ENCODE measurements at places on chromosomes 1 and 21.

- DNase-seq, result peak; percentile 55
Observed at GRCh38 chr1:67749844-67750690, 65.1 kb downstream of the GADD45A start.

GRCh38 chr21:44965251-44966022 lies 25.6 kb downstream of the SLX9 start:
- no peak for DNase-seq

DNA sequence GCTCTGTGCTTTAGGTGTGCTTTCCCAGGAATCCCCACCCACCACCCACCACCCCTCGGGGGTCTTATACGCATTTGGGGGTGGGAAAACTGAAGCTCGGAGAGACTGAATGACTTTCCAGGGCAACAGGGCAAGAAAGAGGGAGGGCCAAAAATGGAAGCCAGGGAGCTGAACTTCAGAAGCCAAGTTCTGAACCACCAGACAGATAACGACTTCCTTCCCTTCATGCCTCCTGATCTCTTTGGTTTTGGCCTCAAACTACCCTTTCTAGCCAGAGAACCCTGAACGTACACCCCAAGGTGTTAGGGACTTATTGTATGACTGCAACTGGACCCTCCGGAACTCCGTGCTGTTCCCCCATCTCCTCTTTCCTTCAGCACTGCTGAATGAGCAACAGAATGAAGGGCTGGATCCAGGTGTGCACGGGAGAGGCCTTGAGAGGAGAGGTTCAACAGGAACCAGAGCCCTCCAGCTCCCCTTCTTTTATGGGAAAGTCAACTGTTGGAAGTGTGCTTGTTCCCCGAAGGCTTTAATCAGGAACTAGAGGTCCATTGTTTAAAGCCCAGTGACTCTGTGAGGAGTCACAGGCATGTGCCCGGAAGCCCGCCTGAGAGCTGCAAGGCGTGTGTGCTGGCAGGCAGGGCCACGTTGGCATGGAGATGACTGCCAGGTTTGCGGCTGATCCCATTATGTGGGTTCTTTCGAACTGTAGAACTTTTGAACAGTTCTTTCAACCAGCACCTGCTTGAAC lies 3.1 kb downstream of the BACE2 start:
- DNase-seq, result no peak

GRCh38 chr1:238476841-238477240 lies 586.1 kb upstream of the ZP4 start:
- DNase-seq, result no peak

- DNase-seq, result no peak
Observed at GRCh38 chr1:215599418-215600074, 32.4 kb downstream of the KCTD3 start.

GRCh38 chr1:1299686-1300351 lies 7.9 kb downstream of the ACAP3 start:
- no peak for DNase-seq

GRCh38 chr1:119410961-119411360 lies 4.0 kb upstream of the HSD3B2 start:
- no peak for DNase-seq

DNA sequence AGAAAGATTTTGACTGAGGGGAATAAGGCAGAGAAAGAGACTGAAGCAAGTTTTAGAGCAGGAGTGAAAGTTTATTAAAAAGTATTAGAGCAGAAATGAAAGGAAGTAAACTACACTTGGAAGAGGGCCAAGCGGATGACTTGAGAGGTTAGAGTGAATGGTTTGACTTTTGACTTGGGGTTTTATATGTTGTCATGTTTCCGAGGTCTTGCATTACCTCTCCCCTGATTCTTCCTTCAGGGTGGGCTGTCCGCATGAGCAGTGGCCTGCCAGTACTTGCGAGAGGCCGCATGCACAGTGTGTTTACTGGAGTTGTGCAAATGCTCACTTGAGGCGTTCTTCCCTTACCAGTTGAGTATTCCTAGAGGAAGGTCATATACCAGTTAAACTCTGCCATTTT lies 13.0 kb upstream of the DENND2D start:
- DNase-seq, result no peak

DNA sequence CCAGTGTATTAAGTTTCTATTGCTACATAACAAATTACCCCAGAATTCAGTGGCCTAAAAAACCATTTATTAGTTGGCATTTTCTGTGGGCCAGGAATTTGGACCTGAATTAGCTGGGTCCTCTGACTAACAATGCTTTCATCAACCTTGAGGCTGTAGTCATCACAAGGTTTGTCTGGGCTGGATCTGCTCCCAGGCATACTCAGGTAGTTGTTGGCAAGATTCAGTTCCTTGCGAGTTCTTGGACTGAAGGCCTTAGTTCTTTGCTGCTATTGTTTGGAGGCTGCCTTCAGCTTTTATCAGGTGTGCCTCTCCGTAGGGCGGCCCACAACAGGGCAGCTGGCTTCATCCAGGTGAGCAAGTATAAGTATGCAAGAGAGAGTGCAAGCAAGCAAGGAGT lies 31.4 kb upstream of the DEPDC1 start:
- DNase-seq, result no peak

DNA sequence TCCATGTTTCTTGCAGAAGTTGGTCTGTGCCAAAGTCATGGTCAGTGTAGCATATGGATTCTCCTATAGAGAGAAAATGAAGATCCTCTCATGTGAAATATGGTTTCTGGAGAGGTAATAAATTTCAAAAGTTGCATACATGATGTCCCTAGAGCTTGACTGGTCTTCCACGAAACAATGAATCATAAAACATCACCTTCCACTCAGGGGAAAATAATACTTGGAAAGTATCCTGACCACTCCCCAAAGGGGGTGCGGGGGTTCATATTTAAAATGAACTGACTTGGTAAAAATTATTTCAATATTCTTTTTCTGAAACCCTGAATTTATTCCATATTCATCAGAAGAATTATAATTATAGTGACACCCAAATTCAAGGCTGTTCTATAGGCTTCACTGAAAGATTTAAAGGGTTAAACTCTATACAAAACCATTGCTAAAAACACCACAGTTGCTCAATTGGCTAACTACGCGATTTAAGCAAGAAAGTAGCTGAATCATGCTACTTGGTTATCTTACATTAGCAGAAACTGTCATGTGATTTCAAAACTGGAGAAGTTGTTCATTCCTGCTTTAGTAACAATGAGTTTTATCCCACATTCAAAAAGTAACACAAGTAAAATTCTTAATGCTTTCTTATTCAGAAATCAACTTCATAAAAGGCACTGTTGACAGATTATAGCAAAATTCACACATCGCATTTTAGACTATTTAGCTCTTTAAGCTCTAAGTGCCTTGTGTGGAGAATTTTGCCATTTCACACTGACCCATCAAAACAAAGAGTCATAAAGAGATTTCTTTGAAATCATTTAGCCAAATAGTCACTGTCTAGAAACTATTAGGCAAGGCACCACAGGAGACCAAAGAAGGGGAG lies 5.3 kb downstream of the CREG1 start:
- no peak for DNase-seq
